Stimulated activated CD8-positive, alpha-beta memory T cell treated with anti-CD3 and anti-CD28 coated beads, Interleukin-12 subunit alpha, Interleukin-12 subunit beta, amount 100 ng/mL, for 1 hour (primary cell): ENCODE measurements at places on chromosomes 11 and 22.

GRCh38 chr22:37752189-37753087, 55.3 kb upstream of the GCAT start:
- DNase-seq, result no peak

DNA sequence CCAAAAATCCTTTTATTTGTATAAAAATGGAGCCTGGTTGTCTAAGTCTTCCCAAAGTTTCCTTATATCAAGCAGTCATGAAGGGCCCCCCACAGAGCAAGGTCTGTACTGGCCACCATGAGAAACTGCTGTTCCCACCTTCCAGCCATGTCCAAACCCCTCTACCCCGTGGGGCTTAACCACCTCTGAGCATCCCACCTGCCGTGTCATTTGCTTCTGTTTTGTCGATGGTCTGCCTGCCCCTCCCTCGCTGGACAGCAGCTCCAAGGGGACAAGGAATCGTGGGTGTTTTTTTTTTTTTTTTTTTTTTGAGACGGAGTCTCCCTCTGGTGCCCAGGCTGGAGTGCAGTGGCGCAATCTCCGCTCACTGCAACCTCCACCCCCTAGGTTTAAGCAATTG, 11.1 kb upstream of the ANO1 start:
- DNase-seq, result no peak

GRCh38 chr11:69978841-69979614, 99.1 kb upstream of the ANO1 start:
- DNase-seq, result no peak

DNA sequence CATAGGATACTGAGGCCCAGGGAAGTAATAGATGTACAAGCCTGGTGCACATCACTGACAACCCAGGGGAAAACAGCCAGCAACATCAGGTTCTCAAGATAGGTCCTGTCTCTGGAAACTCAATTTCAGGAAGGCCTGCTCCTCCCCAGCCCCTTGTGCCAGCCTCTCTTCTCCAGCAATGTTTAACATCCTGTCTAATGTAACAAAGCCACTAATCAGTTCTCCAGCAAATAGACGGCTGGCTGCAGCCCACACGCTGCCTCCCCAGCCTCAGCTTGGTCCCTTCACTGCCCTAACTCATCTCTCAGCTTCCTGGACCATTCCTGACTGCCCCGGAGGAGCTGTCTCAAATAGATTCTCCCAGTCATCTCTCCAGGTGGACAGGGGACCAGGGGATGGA, 37.8 kb downstream of the RPL27A start:
- DNase-seq, result no peak

GRCh38 chr11:96147906-96148486, 195.0 kb downstream of the MAML2 start:
- no peak for DNase-seq

- DNase-seq, result no peak
These were observed 13.2 kb upstream of the RGL4 start for GRCh38 chr22:23677701-23677995.

DNA sequence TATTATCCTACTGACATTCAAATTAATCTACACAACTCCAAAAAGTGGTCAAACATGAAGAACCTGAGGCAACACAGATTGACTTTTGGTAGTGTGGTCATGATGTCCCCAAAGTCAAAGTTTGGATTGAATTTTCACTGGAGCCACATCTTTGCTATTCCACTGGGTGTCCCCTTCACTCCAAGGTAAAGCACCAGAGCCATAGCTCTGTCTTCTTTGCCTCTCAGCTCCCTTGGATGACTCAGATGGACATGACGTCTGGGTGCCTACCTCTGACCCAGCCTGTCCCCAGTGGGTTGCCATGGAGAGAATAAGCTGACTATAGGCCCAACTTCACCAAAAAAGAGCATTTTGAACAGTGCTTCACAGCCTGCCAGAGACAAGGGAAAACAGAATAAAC, 57.4 kb upstream of the ARHGAP42 start:
- no peak for DNase-seq

GRCh38 chr22:33919391-33920196, 682 bp downstream of the LARGE1 start:
- DNase-seq, result no peak

DNA sequence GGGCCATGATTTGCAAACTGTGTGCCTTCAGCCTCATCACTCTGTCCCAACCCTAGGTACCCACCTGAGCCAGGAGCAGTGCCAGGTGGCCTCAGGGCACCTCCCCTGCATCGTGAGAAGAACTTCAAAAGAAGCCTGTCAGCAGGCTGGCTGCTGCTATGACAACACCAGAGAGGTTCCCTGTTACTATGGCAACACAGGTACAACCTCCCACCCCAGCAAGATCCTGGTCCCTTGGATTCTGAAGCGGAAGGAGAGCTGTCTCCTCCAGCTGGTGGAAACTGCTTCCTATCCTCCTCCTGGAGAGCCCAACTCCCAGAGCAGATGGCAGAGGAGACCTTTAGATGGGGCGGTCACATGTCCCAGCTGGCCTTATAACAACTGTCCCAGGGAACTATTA, 2.9 kb downstream of the ZP1 start:
- DNase-seq, result no peak

DNA sequence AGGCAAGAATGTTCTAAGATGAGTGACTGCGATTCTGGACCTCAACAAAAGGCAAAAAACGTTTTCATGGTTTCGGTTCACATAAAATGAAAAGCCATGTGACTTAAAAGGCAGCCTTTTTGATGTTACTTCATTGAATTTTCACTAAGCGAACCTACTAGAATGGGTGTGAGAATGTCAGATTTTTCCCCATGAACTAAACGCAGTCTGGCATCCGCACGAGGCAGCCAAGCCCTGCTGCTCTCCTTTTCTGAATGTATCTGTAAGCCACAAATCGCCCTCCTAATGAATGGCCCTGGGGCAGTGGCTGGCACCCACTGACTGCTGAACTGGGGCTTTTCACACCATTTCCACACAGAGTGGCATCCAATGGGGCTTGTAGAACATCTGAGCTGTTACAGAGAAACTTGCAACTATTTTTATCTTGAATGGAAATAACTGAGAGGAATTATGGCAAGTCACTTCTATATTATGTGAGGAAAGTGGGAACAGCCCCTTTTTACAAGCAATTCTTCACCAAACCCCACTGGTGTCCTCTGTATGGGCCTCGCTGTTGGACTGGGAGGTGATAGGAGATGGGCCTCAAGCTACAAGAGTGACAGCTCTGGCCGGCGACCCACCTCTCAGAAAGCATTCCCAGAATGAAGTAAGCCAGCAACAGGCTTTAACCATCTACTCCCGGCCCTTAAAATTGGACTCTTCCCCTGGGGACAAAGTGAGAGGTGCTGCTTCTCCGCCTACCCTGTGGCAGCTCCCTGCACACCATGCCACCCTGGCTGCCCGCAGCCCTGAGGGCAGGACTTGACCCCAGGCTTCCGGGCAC, 29.4 kb downstream of the PPP2R1B start:
- DNase-seq, result no peak

- no peak for DNase-seq
These were observed 35.8 kb downstream of the DGCR2 start for GRCh38 chr22:19086417-19086816.

GRCh38 chr11:21037850-21038249, 368.5 kb downstream of the NELL1 start:
- DNase-seq, result no peak

DNA sequence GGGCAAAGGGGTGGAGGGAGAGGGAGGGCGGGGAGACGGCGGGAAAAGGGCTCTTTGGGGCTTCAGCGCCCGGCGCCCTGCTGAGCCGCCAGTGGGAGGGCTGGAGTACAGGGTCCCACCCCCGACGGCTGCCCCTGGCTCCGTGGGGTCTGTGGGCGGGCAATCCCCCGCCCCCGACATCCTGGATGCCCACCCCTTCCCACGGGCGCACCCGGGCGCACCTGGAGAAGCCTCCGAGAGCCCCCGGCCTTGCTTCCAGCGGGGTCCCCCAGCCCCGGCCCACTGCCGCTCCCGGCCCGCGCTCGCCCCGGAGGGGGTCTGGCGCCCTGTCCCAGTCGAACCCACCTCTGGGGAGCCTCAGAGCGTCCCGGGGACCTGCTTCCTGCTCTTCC, 394 bp downstream of the CHRM4 start:
- no peak for DNase-seq

GRCh38 chr11:83006877-83007330, 64.8 kb downstream of the RAB30 start:
- DNase-seq, result no peak
